Fibroblast of villous mesenchyme (primary cell): ENCODE measurements at places on chromosomes 12 and 14. TPM values are rescaled to one million over a fixed set of nuclear protein-coding genes. Genes with fewer than 3 reads are reported as not detected.
A peak's percentile ranks its signal among the peaks of the same experiment; 100 is the strongest.

DNA sequence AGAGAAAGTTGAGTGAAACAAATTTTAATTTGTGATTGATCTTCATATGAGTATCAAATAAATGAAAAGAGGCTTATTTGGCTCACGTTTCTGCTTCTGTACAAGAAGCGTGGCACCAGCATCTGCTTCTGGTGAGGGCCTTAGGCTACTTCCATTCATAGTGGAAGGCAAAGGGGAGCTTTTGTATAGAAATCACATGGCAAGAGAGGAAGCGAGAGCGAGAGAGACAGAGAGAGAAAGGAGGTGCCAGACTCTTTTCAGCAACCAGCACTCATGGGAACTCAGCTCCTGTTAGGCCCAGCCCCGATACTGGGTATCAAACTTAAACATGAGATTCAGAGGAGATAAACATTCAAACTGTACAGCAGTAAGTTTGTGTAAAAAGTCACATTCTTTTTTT is 121.4 kb downstream of the SYNE2 start:
- no peak for DNase-seq

The CD63 gene
- total RNA-seq: 2,280 and 2,284 TPM in 2 replicates

DNA sequence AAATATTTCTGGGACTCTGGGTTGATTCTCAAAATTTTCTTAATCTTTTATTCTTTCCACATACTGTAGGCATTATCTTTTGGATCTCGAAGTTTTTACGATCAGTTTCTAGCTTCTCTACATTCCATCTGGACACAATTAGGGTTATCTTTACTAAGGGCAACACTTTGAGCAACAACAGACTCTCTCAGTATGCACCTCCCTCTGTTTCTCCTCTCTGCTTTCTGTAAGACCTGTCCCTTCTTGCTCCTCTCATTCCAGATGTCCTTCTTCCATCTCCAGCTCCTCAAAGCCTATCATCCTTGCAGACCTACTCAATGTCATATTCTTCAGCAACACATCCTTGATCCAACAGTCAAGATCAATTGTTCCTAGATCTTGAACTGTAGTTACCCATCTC is 457.0 kb downstream of the SLC6A15 start:
- peak; percentile 8 for DNase-seq

The LTBR gene
- 61.3 and 69.6 TPM in 2 replicates for total RNA-seq

DNA sequence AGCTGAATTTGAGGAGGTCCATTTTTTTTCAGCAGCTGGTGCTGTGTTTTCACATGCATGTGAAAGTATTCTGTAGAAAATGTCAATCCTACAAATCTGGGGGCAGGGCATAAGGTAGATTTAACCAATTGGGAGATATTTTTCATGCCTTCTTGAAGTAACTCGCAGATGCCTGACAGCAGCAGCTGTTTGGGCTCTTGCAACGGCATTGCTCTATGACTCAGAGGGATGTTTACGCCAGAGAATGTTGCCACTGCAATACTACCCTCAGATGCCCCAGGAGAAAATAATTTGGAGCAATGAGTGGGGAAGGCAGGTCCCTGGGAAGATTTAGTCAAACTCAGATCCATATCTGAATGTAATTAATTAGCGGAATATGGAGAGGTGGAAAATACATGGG is 42.5 kb upstream of the MYBPC1 start:
- DNase-seq: peak; percentile 84

The GPD1 gene
- total RNA-seq: under 0.01 TPM in 1 of 2 replicates, not detected in the other

The CLEC4C gene
- not detected in 2 replicates for total RNA-seq

DNA sequence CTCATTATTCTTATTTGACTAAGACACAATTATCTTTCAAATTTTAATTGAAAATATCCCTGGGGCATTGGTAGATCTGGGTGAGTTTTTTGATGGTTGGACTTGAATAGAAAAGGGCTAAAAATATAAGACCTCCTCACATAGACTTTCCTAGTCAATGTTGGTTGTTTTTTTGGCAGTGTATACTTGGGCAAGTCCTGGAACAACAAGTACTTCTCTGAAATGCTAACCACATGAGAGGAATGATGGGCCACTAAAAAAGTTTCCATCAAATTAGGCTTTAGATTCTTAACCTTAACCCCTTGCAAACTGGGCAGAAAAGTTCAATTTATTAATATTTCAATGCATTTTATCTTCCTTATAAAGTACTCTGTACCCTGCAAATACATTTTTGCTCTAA is 97.6 kb downstream of the FGD4 start:
- no peak for DNase-seq

- no peak for DNase-seq
Measured at GRCh38 chr12:93166541-93167307, 211.0 kb upstream of the NUDT4 start.

- DNase-seq: peak; percentile 59
Measured at GRCh38 chr14:20697273-20698017, 8.9 kb downstream of the ANG start.
